ENCODE measurements at places on chromosomes 12 and 14.

DNA sequence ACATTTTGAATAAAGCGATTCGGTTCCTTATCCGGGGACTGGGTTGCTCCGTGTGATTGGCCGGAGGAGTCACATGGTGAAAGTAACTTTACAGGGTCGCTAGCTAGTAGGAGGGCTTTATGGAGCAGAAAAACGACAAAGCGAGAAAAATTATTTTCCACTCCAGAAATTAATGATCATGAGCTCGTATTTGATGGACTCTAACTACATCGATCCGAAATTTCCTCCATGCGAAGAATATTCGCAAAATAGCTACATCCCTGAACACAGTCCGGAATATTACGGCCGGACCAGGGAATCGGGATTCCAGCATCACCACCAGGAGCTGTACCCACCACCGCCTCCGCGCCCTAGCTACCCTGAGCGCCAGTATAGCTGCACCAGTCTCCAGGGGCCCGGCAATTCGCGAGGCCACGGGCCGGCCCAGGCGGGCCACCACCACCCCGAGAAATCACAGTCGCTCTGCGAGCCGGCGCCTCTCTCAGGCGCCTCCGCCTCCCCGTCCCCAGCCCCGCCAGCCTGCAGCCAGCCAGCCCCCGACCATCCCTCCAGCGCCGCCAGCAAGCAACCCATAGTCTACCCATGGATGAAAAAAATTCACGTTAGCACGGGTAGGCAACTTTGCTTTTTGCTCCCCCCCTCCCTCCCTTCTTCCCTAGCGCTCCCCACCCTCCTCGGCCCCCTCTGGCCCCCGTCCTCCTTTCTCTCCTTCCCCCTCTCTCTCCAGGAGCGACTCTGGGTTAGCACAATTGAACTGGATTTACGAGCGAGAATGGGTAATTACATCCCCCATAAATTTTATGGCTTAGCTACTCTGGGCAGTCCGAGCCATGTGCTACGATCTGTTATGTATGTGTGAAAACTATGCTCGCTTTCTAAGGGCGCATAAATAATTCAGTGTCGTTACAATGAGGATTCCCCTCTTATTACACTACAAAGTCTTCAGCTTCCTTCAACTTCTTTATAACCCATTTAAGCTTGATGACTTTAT lies at the start of gene HOXC4:
Gene HOXC4 (plus strand): TSS at position 85 of the 991 bp plus-strand sequence. CDS start 88 bp downstream, at position 173.
- peak; percentile 44 for DNase-seq

DNA sequence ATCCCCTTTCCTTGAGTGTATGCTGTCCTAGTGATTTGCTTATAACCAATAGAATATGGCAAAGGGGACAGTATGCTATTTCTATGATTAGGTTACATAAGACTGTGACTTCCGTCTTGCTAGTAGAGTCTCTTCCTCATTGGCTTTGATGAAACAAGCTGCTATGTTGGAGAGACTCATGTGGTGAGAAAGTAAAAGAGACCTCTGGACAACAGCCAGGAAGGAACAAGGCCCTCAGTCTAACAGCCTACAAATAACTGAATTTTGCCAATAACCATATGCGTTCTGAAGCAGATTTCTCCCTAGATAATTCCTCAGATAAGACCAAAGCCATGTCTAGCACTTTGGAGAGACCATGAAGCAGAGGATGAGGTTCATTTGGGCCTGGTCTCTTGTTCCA lies 134.5 kb upstream of the NAV3 start:
- DNase-seq, result no peak

DNA sequence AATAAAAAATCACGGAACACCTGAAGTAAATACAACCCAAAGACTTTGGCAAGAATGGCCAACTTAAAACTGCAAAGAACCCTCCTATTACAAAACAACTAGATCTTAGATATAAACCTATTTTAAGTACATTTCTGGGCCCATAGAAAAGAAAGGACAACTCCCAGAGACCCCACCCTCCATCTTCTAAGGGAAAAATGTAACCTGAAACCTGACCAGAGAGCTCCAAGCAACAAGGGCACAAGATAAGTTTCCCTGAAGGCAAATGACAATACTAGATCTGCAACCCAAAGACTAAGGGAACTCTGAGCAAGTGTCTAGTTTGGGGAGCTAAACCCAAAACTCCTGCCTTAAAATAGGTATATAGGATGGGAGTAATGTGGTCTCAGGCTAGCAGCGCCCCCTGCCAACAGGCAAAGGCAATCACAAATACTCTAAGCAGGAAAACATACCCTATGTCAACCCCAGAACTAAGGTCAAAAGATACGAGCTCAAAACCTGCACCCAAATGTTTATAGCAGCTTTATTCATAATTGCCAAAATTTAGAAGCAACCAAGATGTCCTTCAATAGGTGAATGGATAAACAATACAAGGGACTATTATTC lies 218.9 kb downstream of the ITPR2 start:
- peak; percentile 5 for DNase-seq

DNA sequence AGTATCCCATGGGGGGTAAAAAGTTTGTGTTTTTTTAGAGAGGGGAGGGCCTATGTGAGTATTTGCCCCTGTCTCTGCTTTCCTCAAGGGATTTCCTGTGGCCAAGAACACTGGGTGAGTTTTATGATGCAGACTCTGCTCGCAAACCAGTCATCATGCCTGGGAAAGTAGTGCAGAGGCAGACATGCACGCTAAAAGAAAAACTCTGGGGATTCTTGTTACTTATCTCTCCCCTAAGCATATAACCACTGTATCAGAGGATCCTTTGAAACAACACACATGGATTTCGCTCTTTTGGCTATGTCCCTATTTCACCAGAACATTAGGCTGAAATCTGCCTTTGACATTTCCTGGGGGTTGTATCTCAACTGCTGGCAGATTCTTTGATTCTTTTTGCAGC lies 1845.8 kb upstream of the SEL1L start:
- DNase-seq, result no peak

DNA sequence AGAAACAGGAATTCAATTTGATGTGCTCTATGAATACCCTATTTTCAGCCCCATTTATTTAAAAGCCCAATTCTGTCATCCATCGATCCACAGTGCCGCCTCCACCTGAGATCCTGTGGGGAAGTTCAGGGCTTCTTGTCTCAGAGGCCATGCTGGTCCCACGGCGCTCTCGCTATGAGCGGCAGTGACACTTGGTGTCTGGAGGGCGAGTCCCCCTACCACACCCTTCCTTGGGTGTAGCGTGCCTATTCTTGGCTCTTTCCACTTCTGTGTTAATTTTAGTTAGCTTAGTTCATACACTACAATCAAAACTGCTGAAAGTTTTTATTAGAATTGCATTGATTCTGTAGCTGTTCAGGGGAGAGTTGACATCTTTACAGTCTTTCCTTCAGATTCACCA lies 73.8 kb downstream of the DDX51 start:
- no peak for DNase-seq

- peak; percentile 67 for DNase-seq
Observed at GRCh38 chr12:92987362-92987761, 58.3 kb upstream of the EEA1 start.

DNA sequence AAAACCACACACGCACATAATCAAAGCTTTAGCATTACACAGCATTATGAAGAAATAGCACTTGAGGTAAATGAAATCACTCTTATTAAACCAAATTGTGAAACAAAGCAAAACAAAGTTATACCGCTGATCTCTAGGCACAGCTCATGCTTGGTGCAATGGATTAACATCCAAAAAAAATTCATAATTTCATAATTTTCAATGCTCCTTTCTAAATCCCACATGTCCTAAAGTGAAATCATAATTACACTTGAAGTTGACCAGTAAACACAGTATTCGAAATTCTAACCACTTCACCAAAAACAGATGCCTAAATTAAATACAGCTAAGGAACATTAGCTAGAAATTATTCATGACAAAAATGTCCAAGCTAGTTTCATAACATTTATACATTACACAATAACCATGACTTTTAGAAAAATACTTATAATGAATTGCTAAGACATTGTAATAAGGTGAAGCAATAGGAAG lies 1.5 kb downstream of the MLH3 start:
- no peak for DNase-seq

DNA sequence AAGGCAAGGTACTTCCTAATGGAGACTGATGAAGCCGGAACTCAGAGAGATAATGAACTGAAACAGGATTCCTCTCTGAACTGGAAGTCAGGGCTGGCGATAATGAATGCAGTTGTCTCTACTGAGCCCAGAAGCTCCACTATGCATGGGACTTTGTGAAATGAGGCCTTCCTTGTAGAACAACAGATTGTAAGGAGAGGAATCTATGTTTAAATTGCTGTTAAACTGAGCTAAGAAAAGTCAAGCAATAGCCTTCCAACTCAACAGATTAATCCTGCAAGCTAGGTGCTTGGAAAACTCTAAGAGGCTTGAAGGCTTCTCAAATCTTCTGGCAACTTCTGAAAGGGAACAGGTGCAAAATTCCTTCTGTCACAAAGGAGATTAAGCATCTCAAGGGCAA lies 119.5 kb upstream of the ARHGAP5 start:
- no peak for DNase-seq

GRCh38 chr12:57027011-57027804 lies 10.9 kb upstream of the TAC3 start:
- no peak for DNase-seq

- DNase-seq, result no peak
Observed at GRCh38 chr12:750366-751191, 1.8 kb upstream of the WNK1 start.

DNA sequence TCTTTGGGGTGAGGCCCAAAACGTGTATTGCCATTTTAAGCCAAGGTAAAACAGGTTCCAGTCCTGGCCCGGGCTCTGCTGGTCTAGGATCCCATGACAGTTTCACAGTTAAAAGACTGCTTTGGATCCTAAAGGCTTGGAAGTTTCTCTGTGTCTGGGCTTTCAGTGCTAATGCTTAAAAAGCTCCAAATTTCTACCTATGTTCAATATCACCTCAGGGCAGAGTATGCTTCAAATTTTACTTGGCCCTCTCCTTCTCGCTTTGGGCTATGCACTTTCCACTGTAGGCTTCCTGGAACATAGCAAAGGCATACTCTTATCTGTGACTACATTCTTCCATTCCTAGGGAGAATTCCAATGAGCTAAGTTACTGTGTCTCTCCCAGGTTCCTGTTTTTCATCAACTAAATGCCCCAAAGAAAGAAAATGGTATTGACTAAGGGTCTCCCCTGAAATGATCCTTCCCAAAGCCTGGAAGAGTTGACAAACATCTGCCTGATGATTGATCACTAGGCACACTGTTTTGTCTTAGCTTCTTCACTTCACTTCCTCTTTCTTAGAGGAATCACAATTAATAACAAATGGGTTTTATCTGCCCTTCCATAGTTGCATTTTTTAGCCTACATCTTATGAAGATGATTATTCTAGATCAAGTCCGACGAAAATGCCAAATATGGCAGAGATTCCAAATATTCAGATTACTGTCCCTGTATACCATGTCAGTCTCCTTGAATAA lies 79.4 kb downstream of the TMTC2 start:
- no peak for DNase-seq

- no peak for DNase-seq
Observed at GRCh38 chr12:129873111-129873832, 30.6 kb downstream of the TMEM132D start.

- no peak for DNase-seq
Observed at GRCh38 chr12:128753438-128753837, 70.3 kb downstream of the SLC15A4 start.

DNA sequence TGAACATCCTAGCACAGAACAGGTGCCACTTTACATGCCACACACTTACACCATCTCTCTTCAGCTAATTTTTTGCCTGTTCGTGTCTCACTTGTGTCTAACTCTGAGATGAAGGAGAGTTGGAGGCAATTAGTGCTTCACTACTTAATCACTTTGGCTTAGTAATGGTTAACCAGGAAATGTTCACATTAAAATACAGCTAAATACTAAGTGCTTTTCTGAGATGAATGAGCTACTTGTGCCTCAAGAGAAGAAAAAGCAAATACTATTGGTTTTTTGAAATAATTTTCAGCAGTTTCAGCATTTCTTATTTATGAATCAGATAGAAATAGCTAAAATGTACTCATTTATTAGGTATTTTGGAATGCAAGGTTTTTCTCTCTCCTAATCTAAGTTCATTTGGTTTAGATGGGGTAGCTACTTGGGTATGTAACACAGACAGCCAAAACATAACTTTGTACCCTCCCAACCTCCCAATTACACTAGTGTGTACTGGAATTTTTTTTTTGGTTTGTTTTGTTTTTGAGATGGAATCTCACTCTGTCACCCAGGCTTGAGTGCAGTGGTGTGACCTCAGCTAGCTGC lies 1474.1 kb upstream of the SEL1L start:
- no peak for DNase-seq

DNA sequence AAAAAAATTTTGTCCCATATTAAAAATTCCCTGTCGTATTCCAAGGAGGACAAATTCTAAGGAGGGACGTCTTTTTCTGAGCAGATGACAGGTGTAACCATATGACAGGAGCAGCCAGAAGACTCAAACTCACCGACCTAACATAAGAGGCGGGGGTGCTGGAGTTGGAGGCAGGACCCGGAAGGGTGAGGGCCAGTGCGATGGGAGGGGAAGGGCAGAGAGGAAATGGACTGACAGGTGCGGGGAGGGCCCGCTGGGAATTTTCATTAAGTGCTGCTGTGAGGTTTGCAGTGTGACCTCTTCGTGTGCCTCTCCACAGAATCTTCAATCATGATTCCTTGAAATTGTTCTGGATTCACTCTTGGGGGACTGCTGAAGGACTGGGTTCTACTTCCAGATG lies 189.4 kb downstream of the NTF3 start:
- no peak for DNase-seq

DNA sequence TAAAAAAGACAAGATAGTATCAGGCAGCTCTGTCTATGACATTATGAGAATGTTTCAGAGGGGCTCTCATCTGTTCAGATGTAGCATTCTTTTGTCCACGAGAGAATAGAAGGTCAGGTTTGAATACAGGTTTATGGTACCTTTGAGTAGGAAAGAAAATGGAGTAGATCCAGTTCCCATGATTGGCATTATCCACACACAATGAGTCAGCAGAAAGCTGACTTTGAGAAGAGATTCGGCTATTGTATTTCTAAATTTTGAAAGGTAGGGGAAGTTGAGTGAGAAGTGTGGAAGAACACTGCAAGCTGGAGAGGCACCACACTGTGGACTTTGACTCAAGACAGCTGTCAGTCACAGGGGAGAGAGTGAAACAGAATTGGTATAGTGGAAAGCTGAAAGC lies 135.4 kb downstream of the SYT10 start:
- no peak for DNase-seq

GRCh38 chr14:90193925-90194324 lies 62.4 kb upstream of the PSMC1 start:
- DNase-seq, result peak; percentile 2

- no peak for DNase-seq
Observed at GRCh38 chr14:54975856-54976255, 51.0 kb downstream of the WDHD1 start.

DNA sequence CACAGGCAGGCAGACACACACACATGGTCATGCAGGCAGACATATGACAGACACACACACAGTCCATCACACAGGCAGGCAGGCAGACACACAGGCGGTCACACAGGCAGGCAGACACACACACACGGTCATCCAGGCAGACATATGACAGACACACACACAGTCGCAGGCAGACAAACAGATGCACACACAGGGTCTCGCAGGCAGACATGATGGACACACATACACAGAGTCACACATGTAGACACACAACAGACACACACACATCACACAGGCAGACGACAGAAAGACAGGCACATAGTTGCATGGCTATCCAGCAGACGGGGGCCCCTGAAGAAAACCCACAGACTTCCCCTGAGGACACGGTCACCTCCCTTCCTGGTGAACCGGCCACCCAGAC lies 135.4 kb downstream of the NCOR2 start:
- no peak for DNase-seq
